Lower lobe of right lung (tissue), 2 donors: ENCODE measurements at places on chromosomes 5 and 9. TPM values are rescaled to one million over a fixed set of nuclear protein-coding genes. Genes with fewer than 3 reads are reported as not detected.

The CCDC183 gene
- 3.7 TPM for total RNA-seq

The NAIP gene
- 43.9 TPM for total RNA-seq

- DNase-seq = no peak
Observed at GRCh38 chr5:33843579-33843978, 48.2 kb downstream of the ADAMTS12 start.

GRCh38 chr9:124506931-124507879, at the start of gene NR5A1:
NR5A1 (minus strand) TSS chr9:124507399; CDS start chr9:124503395, 4,004 bp downstream.
- no peak for DNase-seq

GRCh38 chr9:17635115-17635890, 56.4 kb downstream of the SH3GL2 start:
- no peak for DNase-seq

- DNase-seq = peak; percentile 67
Observed at GRCh38 chr9:136225748-136226679, 19.6 kb downstream of the QSOX2 start.

DNA sequence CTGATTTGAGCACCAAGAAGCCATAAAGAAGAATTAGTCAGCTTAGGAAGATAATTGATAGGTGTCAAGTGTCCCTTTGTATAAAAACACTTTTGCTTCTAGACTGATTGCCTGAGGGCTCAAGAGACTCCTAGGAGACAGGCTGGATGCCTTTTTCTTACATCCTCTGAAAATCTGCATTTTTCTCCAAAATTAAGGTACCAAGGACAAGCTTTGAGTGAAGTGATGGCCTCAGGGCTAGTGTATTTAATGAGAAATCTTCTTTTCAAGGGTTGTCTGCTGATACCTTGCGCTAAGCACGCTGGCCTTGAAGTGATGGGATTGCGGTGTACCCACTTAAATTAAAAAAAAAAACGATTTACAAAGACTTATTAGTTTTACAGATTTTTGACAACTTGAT, 304.0 kb downstream of the TLR4 start:
- no peak for DNase-seq

DNA sequence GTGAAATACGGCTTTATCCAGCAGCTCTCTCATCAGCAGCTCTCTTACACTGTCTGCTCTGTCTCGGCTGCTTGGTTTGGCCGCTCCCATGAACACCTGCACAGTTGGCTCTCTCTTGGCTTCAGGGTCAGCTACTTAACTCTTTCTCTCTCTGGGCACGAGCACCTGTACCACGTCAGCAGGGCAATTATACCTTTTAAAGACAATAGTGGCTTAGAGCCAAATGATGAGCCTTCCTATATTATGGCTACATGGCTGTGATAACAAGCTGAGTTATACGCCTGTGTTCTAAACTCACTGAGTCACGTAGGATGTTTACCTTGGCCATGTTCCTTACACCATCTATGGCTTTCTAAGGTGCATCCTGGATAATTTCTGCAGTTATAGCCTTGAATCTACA, 69.2 kb upstream of the CTNND2 start:
- DNase-seq = no peak
